ENCODE measurements at places on chromosomes 16 and 17.
A peak's percentile ranks its signal among the peaks of the same experiment; 100 is the strongest.

DNA sequence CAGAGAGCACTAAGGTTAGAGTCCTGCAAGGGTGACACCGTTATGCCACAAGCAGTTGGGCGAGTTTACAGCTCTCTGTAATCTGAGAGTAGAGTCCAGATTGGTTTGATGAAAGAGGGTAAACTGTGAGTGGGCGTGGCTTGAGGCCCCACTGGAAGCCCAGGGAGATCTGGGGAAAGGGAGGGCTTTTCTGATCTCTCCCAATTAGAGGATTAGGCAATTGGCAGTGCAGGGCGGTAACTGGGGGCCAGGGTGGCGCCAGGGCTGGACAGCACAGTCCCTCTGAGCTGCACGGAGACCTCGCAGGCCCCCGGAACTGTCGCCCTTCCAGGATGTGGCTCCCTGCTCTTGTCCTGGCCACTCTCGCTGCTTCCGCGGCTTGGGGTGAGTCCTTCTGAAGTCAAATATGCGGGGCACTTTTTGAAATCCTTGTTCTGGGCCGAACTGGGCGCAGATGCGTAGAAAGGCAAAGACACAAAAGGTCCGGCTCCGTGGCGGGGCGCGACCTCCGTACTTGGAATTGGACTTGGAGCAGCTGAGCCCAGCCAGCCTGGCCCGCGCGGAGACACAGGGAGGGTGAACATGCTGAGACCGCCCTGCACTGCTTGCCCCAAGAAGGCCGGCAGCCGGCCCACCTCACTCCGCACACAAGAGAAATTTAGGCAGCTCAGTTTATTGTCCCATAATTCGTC, 72.4 kb downstream of the CES1 start:
- DNase-seq, result no peak

DNA sequence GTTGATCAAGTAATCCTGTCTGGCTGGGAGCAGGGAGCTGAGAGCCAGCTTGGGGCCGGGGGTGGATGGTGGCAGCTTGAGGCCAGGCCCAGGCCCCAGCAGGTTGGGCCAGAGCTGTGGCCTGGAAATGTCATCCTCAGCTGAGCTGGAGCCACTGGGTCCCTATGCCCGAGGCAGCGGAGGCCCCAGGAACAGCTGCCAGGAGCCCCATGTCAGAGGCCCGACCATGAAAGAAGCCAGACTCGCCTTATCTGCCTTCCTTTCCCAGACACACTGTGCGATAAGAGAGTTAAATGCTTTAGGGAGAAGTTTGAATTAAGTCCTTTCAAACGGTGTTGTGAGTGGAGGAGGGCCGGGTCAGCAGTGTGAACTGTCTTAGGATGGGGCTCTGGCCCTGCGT, 3.5 kb downstream of the SMTNL2 start:
- no peak for DNase-seq

DNA sequence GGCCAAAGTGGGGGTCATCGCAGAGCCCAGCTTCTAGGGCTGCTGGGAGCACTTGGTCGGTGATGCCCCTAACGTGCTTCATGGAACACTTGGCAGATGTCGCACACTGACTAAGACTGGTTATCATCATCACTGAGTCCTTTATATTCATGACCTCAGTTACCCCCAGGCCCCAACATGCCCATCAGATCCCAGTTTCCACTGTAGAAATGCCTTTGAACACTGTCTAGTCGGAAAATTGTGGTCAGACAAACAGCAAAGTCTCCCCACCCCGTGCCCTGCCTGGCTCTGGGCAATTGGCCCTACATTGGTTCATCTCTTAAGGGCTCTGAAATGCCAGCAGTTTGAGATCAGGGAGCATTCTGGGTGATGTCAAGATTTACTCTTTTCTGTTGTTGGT, 51.3 kb downstream of the NKD1 start:
- DNase-seq, result no peak

GRCh38 chr16:8686031-8686621, 11.7 kb downstream of the ABAT start:
- DNase-seq, result no peak

- no peak for DNase-seq
Measured at GRCh38 chr17:18380471-18381157, 3.0 kb downstream of the EVPLL start.

- peak; percentile 4 for DNase-seq
Measured at GRCh38 chr16:16861546-16861945, 482.6 kb downstream of the NPIPA7 start.

GRCh38 chr17:57943140-57943539, 12.1 kb downstream of the CUEDC1 start:
- DNase-seq, result peak; percentile 54

- no peak for DNase-seq
Measured at GRCh38 chr17:15467592-15467991, at the start of gene CDRT4. CDRT4 (minus strand) TSS chr17:15467621; CDS start chr17:15440238, 27,383 bp downstream.

DNA sequence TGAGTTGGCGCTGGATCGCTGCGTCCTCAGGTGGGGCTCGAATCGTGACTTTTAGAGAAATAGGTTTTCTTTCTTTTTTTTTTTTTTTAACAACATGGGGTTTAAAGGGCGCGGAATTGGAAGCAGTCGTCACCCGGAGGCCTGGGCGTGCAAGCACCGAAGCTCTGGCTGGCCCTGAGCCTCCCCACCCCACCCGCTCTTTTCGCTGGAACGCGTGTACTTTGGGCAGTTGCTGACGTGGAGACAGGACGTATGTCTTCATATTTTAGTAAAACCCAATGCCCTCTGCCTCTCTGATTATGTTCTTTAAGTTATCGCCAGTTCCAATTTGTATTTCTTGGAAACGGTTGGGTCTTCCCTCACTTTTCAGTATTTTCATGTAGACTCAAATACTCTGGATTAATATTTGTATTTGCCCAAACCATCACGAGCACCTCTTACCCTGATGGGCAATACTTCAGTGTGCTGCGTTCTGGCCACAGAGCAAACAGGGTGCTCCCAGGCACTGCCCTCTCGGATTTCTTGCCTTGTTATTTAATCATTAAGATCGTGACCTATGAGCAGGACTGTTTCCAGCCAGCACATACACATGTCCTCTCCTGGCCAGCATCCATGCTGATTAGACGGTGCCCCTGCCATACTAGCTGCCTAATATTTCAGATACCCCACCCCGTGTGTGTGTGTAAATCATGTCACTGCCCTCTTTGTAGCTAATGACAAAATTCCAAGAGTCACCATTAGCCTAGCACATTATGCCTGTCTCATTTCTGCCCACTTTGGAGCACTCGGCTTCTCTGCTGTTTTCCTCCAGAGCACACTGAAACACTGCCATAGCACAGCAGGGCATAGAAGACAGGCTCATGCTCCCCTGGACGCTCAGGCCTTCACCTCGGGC, 805 bp upstream of the C16orf95 start:
- no peak for DNase-seq

- DNase-seq, result no peak
Measured at GRCh38 chr17:77466140-77466539, 325.4 kb downstream of the SEC14L1 start.

Measured in AG09309 (cell line).